Naive thymus-derived CD8-positive, alpha-beta T cell (primary cell): ENCODE measurements at places on chromosomes 7 and 10.
A peak's percentile ranks its signal among the peaks of the same experiment; 100 is the strongest.

DNA sequence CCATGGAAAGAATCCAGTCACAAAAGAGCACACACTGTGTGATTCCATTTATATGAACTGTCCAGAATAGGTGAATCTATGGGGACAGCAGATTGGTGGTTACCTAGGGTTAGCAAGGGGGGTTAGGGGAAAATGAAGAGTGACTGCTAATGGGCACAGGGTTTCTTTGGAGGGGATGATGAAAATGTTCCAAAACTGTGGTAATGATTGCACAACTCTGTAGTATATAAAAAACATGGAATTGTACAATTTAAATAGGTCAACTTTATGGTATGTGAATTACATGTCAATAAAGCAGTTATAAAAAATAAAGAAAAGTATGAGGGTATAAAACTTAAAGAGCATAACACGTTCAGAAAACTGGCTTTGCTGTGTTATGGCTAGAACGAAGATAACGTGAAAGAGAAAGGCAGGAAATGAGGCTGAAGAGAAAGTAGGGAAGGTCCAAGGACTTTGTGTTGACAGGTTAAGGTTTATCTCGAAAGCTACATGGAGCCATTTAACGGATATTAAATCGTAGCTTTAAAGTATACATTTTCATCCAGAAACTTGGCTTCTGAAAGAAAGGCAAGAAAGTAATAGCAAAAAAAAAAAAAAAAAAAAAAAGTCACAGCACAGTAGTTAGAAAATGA lies 26.4 kb upstream of the MSS51 start:
- DNase-seq = no peak

DNA sequence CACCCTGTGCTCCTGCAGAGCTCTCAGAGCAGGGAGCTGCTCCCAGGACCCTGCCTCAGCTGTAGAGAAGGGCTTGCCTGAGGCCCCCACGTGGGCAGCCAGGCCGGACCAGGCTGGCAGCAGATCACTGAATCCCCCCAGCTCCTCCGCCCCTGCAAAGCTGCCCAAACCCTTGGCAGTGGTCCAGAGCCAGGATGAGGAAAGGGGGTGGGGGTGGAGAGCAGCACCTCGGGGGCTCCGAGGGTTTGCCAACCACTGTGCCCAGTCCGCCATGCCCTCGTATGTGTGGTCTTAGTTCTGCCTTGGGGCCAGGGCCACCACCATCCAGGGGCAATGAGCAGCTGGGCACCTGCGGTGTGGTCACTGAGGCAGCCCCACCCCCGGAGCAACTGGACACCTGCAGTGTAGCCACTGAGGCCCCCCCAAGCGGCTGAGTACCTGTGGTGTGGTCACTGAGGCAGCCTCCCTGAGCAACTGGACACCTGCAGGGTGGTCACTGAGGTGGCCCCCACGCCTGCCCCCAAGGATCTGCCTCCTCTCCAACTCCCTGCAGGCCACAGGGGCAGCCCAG lies 90.8 kb downstream of the TCERG1L start:
- no peak for DNase-seq

DNA sequence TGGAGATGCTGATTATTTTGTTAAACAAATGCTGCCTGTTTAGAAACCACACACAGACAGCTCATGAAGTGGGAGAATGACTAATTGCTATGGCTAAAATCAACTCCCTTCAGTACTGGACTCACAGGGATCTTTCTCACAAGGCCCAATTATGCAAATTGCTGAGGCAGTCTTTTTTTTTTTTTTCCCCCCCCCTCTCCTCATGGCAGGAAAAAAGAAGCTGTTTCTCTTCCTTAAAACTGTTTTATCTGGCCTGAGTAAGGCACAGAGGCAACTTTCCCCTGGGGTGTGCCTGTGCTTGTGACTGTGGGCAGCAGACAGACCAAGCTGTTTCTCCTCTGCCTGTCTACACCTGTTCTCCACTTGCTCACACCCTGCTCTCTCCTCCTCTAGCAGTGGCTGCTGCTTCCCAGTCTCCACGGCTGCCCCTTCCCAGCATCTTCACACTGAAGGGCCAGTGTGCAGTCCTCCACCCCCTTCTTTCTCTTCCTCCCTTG lies 65.4 kb upstream of the STEAP1B start:
- no peak for DNase-seq

DNA sequence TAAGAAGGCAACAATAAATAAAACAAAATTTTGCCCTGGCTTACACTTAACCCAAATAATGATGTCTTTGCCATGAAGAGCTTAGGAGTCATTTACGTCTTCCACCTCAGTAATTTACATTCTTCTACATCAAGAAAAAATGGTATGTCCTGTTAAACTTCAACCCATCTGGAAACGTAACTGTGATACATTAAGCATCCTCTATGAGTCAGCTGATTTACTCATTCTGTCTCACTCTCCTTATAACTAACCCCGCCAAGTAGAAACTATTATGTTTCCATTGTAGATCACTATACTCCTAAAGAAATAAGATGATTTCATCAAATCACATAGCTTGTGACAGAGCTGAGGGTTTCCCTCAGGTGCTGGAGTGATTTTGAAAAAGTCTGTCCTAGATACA lies 330.7 kb downstream of the CDC14C start:
- no peak for DNase-seq

- no peak for DNase-seq
Observed at GRCh38 chr7:23544913-23545354, 13.2 kb upstream of the TRA2A start.

GRCh38 chr7:106262221-106262881 lies 22.4 kb downstream of the NAMPT start:
- no peak for DNase-seq

DNA sequence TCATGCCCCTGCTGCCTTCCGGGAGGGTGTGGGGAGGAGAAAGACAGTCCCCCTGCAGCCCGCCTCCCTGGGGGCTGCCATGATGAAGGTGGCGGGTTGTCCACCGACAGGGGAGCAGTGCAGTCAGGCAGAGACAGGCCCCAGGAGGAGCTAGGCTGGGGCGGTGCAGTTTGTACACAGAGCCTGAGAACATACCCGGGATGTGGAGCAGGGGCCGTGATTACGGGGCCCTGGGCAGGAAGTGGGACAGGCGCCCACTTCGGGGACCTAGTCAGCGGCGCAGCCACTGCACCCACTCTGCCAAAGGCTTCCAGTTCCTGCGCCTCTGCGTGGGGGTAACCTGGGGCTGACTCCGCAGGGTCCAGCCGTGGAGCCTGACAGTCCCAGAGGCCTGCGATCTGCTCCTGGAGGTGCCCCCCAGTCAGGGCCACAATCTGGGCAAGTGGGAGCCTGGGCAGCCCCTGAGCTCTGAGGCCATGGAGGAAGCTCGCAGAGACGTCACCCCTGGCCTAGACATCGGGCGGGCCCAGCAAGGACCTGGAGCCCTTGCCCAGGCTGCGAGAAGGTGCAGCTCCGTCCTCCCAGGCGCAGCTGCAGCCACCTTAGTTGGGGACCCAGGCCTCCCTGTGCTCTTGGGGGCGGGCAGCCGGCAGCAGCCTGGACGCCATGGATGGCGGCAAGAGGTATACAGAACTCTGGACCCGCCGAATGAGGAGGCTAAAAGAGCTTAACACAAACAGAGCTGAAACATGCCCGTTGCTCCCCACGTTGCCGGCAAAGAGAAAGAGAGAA lies 1356.8 kb downstream of the XPNPEP1 start:
- DNase-seq = no peak

- DNase-seq = no peak
Observed at GRCh38 chr10:3143366-3143765, 29.2 kb downstream of the PITRM1 start.

- no peak for DNase-seq
Observed at GRCh38 chr7:152108359-152108758, 82.9 kb downstream of the GALNT11 start.

DNA sequence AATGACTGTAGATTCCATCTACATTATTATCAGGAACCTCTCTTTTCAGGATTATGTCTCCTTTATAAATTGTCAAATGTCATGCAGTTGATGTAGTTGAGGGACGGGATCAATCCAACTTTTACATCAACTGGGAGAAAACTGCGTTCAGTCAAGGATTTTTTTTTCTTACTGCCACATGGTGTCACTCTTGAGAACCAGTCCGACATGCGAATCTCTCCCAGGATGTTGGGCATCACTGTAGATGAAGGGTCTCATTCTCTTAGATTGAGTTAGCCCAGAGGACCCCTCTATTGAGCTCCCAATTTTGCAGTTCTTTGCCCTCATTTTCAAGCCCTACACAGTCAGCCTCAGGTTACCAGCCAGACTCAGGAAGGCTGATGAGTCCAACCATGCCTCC lies 120.3 kb upstream of the PTPRZ1 start:
- no peak for DNase-seq

DNA sequence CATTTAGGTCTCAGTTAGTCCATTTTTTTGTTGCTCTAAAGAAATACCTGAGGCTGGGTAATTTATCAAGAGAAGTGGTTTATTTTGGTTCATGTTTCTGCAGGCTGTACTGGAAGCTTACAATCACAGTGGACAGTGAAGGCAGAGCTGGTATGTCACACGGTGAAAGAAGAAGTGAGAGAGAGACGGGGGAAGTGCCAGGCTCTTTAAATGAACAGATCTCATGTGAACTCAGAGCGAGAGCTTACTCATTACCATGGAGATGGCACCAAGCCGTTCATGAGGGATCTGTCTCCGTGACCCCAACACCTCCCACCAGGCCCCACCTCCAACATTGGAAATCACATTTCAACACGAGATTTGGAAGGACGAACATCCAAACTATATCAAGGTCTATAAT lies 18.9 kb upstream of the PNLIPRP3 start:
- DNase-seq = no peak

DNA sequence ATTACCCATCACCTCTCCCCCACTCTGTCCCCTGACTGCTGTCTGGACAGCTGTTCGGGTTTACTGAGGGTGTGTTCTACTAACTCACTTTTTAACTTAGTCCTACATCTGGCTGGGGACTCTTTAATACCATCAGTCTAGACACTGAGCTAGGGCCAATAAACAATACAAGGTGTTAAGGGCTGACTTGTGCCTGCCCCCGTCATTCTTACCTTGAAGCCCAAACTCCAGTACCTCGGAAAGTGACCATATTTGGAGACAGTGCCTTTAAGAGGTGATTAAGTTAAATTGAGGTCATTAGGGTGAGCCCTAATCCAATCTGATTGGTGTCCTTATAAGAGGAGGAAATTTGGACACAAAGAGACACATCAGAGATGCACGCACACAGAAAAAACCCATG lies 35.7 kb downstream of the STEAP1B start:
- no peak for DNase-seq

- DNase-seq = no peak
Observed at GRCh38 chr10:49223205-49223604, 35.0 kb upstream of the TMEM273 start.

DNA sequence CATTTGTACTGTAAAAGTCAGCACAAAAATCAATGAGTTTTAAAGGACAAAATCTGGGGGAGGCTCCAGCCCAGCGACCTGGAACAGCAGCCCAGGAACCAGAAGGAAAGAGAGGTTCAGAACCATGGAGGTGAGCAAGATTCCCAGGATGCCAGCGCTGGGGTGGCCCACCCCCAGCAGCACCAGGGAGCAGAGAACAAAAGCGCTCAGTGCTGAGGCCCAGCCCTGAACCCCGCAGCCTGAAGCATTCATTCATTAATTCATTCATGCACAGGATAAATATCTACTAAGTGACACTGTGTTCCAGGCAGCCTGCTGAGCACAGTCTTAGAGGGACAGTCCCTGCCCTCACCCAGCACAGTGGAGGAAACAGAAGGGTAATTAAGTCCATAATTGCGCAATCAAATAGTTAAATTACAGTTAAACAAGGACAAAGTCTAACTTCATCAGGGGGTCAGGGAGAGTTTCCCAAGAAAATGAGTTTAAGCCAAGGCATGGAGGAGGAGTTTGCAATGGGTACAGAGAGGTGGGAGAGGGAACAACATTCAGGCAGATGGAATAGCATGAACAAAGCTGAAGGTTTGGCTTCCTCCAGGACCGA lies 202.3 kb downstream of the GRID1 start:
- no peak for DNase-seq

- DNase-seq = no peak
Observed at GRCh38 chr7:16708511-16708910, 45.0 kb upstream of the TSPAN13 start.

- DNase-seq = no peak
Observed at GRCh38 chr10:2619472-2619871, 447.9 kb upstream of the PFKP start.

DNA sequence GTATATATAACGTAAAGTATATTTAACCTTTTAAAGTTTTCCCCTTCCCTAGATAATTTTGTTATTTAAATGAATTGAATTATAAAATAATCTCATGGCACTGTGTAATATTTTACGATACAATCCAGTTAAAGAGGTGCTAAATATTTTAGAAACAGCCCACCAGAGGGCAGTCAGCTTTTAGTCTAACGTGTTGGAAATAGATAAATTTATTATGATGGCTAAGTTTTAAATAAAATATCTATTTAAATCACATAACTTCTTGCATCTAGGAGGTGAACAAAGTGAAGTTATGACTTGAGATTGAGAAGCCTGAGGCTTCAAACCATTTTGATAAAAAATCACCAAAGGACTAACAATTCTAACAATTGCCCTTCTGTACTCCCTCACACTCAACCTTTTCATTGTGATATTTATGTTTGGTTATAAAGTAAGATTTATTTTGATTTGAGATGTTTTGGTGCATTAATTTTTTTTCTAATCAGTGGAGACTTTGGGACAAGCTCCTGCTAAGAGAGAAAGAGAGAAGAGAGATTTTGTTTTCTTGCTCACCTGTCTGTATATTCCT lies 171.5 kb upstream of the SP4 start:
- peak; percentile 5 for DNase-seq

GRCh38 chr7:144022169-144022568 lies 22.0 kb downstream of the OR6B1 start:
- DNase-seq = no peak

DNA sequence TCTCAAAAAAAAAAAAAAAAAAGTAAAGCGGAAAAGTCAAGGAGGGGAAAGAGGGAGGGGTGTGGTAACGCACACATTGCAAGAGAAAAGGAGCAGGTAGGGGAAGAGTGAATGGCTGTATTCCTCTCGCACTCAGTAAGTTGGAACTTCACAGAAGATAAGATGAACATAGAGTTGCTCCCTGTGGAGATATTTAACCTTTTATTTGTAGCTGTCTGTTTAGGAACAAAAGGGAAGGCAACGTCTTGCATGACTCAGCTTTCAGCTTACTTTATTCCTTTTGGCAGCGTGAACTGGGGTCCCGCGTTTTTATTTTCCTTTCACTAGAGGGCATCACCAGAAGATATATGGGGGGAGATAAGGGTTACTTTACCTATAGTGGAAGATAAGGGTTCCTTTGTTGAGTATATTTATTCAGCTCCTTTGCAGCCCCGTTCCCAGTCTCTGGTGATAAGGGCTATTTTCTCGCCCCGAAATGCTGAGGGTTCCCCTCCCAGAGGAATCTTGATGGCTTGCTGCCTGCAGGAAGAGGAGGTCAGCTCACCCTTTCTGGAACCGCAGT lies 78.5 kb downstream of the APBB1IP start:
- no peak for DNase-seq

- DNase-seq = no peak
Observed at GRCh38 chr7:77327932-77328628, 88.1 kb downstream of the GSAP start.

DNA sequence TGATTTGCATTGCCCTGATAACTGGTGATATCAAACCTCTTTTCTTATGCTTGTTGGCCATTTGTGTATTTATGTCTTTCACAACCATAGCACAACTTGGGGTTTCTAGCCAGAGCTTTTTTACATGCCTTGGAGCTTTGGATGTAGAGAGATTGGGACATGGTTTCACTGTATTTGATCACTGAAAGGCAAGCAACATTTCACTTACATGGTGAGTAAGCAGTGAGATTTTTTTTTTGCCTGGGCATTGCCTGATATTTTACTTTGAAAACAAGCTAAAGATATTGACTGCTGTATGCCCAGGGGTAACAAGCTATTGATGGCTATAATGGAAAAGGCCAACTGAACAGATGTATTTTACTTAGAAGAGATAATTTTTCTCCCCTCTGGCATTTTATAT lies 259.0 kb downstream of the PHTF2 start:
- DNase-seq = no peak
